ENCODE measurements at places on chromosomes 1 and 21.

GRCh38 chr1:34645919-34646318 is 108.9 kb upstream of the GJB5 start:
- no peak for DNase-seq

DNA sequence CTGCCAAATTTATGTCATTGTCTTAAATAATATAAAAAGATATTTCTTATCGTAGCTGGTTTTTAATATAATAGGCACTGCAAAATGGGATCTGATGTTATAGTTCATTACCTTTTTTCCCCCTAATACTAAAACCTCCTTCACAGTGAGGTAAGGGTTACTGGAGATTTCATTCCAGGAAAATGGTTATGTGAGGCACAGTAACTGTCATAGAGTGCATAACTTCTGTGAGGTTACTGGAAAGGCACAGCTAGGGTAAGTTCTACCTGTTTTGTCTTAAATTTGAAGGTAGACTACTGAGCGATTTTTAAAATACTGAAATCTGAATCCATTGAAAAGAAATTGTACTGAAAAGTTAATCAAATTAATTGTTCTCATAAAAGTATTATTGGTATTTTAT is 13.0 kb downstream of the ADGRL2 start:
- DNase-seq, result no peak

GRCh38 chr1:69777423-69777822 is 209.7 kb downstream of the LRRC7 start:
- no peak for DNase-seq

DNA sequence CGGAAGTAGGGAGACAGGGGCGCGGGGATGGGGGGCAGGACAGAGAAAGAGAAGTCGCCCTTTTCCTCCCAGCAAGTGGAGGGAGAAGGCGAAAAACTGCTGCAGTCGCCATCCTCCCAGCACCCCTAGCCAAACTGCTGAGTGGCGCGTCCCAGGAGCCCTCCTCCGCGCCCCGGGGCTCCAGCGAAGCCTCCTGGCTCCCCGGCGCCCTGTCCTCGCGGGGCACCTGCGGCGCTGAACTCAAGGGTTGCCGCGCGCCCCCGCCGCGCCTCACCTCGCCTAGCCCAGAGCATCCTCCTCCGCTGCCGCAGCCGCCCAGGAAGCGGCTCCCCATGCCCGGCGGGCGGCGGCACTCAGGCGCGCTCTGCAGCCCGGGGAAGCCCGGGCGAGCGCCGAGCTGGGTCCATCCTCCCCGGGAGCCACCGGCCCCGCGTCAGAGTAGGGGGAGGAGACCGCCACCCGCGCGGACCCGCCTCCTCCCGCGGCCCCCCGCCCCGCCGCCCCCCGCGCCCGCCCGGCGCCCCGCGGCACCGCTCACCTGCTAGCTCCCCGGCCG is at the start of gene DAB1:
Gene DAB1, minus strand, starts transcription at position 405 of the 556 bp plus-strand sequence. CDS start 133,030 bp downstream, outside the sequence.
- peak; percentile 19 for DNase-seq

- DNase-seq, result no peak
Observed at GRCh38 chr21:14762734-14763694, 216.9 kb upstream of the SAMSN1 start.

DNA sequence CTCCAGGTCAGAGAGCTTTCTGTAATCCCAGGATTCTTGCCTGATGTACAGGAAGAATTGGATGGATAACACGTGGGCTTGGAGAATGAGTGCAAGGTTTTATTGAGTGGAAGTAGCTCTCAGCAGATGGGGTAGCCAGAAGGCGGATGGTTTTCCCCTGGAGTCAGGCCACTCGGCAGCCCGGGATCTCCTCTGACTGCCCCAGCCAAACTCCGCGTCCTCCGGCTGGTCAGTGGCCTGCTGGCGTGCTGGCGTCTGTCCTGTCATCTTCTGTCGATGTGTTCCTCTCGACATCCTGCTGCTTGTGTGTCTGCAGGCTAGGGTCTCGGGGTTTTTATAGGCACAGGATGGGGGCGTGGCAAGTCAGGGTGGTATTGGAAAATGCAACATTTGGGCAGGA is 27.4 kb upstream of the GJA9 start:
- no peak for DNase-seq

DNA sequence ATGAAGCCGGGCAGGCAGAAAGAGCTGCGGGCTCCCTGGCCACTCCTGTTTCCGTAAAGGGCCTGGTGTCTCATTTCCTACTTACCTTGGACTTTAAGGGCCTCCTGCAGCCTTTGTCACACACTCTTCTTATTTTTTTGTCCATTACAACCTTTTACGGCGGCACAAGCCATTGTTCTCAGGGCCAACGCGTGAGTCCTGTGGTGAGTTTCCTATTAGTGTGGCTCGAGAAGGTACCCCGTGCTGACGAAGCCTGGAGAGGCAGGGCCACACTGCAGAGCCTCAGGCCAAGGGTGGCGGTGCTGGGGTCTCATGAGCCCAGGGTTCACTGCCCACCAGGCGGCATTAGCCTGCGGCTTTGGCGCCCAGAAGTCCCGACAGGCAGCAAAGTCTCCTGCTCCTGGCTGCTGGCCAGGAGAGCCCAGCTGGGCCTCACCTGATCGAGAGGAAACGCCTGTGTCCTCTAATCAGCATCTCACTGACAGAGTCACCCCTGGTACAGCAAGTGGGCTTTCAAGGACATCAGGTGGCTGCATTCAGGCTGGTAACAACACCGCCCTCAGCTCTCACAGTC is 62.0 kb downstream of the SIK1 start:
- no peak for DNase-seq

DNA sequence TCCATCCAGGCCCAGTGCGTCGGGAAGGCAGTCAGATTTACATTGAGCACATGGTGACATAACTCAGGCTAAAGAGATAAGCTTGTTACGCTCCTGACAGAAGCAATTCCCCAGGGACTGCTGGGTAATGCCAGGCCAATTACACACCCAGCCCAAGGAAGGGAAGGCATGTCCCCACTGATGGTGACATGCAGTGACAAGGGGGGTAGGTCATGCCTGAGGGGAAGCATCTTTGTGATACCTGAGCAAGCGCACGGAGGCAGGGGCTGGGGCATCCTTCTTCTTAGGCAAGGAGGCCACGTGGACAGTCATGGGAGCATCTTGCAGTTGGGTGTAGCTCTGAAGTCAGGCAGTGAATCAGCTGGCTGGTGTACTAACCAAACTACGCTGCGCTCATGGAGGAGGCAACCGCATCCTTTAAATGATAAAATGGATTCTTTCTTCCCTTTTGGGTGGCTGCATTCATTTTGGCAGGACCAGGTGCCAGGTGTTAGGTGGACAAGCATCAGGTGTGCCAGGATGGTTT is 39.6 kb upstream of the GRIK3 start:
- no peak for DNase-seq
